ENCODE measurements at places on chromosomes 16 and 17. TPM values are rescaled to one million over a fixed set of nuclear protein-coding genes. Genes with fewer than 3 reads are reported as not detected.

DNA sequence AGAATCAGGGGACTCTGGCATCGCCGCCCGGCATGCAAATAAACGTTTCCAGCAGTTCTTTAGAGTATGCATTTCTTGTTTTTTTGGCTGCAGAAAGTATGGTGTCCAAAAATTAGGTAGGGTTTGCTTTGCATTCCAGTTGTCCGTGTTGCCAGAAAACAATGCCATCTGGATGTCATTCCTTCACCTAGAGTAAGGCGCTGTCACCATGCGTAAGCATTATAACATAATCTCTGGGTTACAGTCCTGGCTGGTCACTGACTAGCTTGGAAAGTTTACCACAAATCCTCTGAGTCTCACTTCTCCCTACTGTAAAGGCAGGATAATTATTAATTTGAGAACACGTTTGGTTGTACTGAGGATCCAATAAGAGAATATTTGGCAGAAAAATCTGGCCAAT lies 457.7 kb downstream of the XYLT1 start:
- no peak overlapping the region for H3K4me3 ChIP-seq
- no peak for DNase-seq
- no peaks in the 10 kb centered on the region for H3K36me3 ChIP-seq
- no peaks in the 10 kb centered on the region for H3K4me1 ChIP-seq
- no peaks in the 10 kb centered on the region for H3K27me3 ChIP-seq

GRCh38 chr17:77858291-77859034 lies 100.0 kb upstream of the TNRC6C start:
- no peak overlapping the region for H3K27ac ChIP-seq
- no peak for DNase-seq
- H3K4me3 ChIP-seq: no peak overlapping the region
- H3K27me3 ChIP-seq: no peaks in the 10 kb centered on the region
- H3K36me3 ChIP-seq: no peaks in the 10 kb centered on the region
- H3K4me1 ChIP-seq: no peaks in the 10 kb centered on the region

FOXC2 gene
- 8.6 TPM for polyA plus RNA-seq

- H3K27ac ChIP-seq: no peak overlapping the region
- no peak for DNase-seq
- H3K4me3 ChIP-seq: no peak overlapping the region
- H3K4me1 ChIP-seq: peaks cover 10% of the 10 kb centered on the region
- H3K27me3 ChIP-seq: no peaks in the 10 kb centered on the region
- H3K36me3 ChIP-seq: no peaks in the 10 kb centered on the region
These were observed 55.4 kb downstream of the TENT4B start for GRCh38 chr16:50208460-50208931.

- H3K4me1 ChIP-seq: no peaks in the 10 kb centered on the region
- peaks cover 2% of the 10 kb centered on the region for H3K27me3 ChIP-seq
- DNase-seq: no peak
- no peaks in the 10 kb centered on the region for H3K36me3 ChIP-seq
These were observed 2.3 kb downstream of the RBFOX3 start for GRCh38 chr17:79608624-79608959.

DNA sequence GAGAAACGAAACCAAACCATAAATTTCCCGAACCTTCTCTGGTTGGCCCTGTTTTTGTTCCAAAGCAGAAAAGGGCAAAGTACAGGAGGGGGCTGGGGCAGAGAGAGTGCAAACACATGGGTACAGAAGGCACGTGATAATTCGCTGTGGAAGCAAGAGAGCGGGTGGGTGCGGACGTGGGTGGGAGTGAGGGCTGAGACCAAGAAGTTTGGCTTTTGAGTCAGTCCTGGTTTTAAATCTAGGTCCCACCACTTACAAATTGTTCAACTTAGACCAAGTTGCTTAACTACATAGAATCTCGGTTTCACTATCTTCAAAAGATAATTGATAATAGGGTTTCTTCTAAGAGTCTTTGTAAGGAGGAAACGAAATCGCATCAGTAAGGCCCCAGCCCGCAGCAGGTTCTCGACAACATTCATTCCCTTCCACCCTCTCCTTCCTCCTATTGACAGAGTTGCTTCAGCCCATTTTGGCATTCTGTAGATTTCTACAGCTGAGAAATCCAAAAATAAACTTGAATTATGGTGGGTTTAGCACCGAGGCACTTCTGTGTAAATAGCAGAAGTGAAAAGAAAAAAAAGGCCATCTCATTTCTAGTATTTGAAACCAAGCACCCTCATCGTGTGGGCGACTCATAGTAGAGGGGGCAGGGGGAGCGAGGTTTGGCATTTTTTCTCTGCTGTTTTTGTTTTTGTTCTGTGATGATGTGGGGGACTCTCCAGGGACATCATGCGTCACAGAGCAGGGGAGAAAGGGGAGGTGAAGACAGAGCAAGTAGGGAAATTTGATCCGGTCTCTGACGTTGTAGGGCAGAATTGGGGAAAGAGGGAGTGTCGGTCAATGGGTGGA lies 33.6 kb upstream of the CCR7 start:
- H3K4me3 ChIP-seq: no peak overlapping the region
- H3K36me3 ChIP-seq: no peaks in the 10 kb centered on the region
- no peak overlapping the region for H3K27ac ChIP-seq
- peaks cover 2% of the 10 kb centered on the region for H3K27me3 ChIP-seq
- no peak for DNase-seq

DNA sequence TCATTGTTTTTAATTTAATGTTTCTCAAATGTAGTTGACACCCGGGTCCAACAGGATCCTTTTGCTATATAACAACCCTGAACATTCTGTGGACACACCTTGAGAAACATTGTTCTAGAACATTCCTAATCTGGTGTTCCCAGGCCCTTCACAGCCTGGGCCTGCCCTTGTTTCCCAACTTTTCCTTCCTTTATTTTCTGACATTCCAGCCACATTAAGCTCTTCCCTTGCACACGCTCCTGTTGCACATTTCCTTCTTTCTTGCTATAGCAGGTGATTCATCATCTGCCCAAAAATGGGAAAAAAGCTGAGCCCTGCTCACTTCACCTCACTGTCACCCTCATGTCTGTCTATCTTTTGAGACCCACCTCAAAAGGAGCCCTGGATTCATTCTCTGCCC lies 67.9 kb upstream of the MARCHF10 start:
- H3K36me3 ChIP-seq: no peaks in the 10 kb centered on the region
- DNase-seq: no peak
- H3K27ac ChIP-seq: no peak overlapping the region
- no peak overlapping the region for H3K4me3 ChIP-seq

PLLP gene
- polyA plus RNA-seq: 3.0 TPM

DNA sequence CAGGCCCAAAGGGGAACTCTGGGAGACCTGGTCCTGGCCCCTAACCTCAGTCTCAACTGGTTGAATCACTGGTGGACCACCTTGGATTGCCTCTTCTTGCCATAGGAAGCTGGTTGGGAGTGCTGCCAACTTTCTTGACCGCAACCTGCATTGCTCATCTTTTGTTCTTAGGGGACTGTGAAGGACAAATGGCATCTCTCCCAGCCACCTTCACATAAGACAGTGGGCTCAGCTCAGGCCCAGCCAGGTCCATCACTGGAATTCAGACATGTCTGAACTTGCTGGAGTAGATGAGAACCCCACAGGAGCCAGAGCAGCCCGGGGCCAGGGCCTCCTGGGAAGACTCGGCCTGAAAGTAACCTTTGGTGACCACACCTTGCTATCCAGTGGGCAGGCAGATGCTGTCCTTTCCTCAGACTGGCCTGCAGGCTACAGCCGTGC lies 18.8 kb downstream of the ADORA2B start:
- no peaks in the 10 kb centered on the region for H3K27me3 ChIP-seq
- H3K4me1 ChIP-seq: no peaks in the 10 kb centered on the region
- H3K27ac ChIP-seq: no peak overlapping the region
- H3K4me3 ChIP-seq: no peak overlapping the region
- no peaks in the 10 kb centered on the region for H3K36me3 ChIP-seq

- no peaks in the 10 kb centered on the region for H3K27me3 ChIP-seq
- no peak overlapping the region for H3K27ac ChIP-seq
- no peak overlapping the region for H3K4me3 ChIP-seq
- peaks cover 6% of the 10 kb centered on the region for H3K36me3 ChIP-seq
- DNase-seq: no peak
These were observed 2.4 kb downstream of the AOC2 start for GRCh38 chr17:42846594-42847280.

- H3K27ac ChIP-seq: no peak overlapping the region
- H3K4me3 ChIP-seq: no peak overlapping the region
- no peaks in the 10 kb centered on the region for H3K27me3 ChIP-seq
- H3K4me1 ChIP-seq: no peaks in the 10 kb centered on the region
- no peak for DNase-seq
These were observed 199.5 kb downstream of the PRKCB start for GRCh38 chr16:24035127-24035842.

RFFL gene
- polyA plus RNA-seq: 19.4 TPM

GRCh38 chr16:927406-927805 lies 43.4 kb downstream of the LMF1 start:
- H3K27ac ChIP-seq: no peak overlapping the region
- H3K27me3 ChIP-seq: no peaks in the 10 kb centered on the region
- no peaks in the 10 kb centered on the region for H3K4me1 ChIP-seq
- H3K4me3 ChIP-seq: no peak overlapping the region
- H3K36me3 ChIP-seq: no peaks in the 10 kb centered on the region
- no peak for DNase-seq

MT1X gene
- polyA plus RNA-seq: 277 TPM

TRPV2 gene
- polyA plus RNA-seq: 8.5 TPM

- no peak overlapping the region for H3K27ac ChIP-seq
- no peak for DNase-seq
- H3K36me3 ChIP-seq: peaks cover 18% of the 10 kb centered on the region
- H3K4me1 ChIP-seq: no peaks in the 10 kb centered on the region
- no peaks in the 10 kb centered on the region for H3K27me3 ChIP-seq
- no peak overlapping the region for H3K4me3 ChIP-seq
These were observed 13.9 kb downstream of the TCF25 start for GRCh38 chr16:89887243-89887642.

DNA sequence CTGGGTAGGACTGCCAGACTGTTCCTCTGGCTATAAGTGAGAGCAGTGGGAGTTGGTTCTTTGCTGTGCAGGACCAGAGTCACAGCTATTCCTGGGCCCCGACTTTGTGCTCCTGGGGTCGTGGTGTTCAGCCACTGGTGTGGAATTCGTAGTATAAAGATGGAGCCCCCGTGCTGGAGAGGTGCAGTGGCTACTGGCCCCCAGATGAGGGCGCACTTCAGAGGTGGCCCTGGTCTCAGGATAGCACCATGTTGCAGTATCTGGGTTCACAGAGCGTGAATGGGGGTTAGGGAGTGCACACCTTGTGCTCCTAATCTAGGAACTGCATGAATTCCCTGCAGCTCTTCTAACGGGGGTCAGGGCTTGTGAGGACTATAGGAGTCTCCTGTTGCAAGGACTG lies 21.1 kb downstream of the TANC2 start:
- H3K27ac ChIP-seq: no peak overlapping the region
- H3K4me1 ChIP-seq: no peaks in the 10 kb centered on the region
- no peak overlapping the region for H3K4me3 ChIP-seq
- no peaks in the 10 kb centered on the region for H3K27me3 ChIP-seq

PMP22 gene
- 87.8 TPM for polyA plus RNA-seq

NOTUM gene
- polyA plus RNA-seq: not detected

C17orf58 gene
- 9.1 TPM for polyA plus RNA-seq

LPO gene
- polyA plus RNA-seq: not detected

DNA sequence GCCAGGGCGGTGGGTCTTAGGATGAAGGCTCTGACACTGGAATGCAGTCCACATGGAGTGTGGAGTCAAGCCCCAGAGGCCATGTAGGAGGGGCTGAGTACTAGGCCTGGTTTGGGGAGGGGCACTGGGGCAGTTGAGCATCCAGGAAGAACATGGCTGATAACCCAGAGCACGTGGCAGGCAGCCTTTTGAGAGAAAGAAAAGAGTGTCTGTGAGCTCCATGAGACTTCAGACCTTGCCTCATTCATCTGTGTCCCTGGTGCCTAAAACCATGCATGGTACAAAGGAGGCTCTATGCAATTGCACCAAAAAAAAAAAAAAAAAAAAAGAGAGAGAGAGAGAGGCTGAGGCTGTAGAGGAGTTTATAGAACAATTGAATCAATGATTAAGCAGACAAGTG lies 14.6 kb downstream of the SLC46A1 start:
- no peaks in the 10 kb centered on the region for H3K4me1 ChIP-seq
- no peaks in the 10 kb centered on the region for H3K36me3 ChIP-seq
- no peak overlapping the region for H3K27ac ChIP-seq
- DNase-seq: no peak

SDR42E1 gene
- 0.20 TPM for polyA plus RNA-seq

ICAM2 gene
- polyA plus RNA-seq: 9.7 TPM

DNA sequence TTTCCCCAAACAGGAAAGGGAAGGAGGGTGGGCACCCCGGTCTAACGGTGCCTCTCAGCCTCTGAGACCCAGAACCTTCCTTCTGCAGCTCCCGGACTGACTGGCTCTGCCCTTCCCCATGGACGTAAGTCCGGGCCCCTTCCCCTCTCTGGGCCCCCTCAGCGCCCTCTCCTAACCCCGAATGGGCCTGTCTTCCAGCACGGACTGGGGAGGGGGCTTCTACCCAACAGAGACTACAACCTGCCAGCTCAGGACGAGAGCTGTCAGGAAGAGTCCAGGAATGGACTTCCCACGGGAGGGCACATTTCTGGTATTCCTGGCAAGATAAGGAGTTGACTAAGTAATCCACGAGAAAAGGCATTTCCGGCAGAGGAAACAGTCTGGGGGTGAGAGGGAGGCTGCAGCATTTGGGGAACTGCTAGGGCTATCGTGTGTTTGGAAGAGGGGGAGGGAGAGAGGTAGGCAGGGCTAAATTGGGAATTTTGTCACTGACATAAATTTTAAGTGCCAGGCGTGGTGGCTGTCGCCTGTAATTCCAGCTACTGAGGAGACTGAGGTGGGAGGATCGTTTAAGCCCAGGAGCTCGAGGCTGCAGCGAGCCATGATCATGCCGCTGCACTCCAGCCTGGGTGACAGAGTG lies 12.1 kb upstream of the ALDOA start:
- H3K27ac ChIP-seq: no peak overlapping the region
- no peaks in the 10 kb centered on the region for H3K36me3 ChIP-seq
- H3K4me3 ChIP-seq: peak overlapping the region; percentile 52
- no peak for DNase-seq

DNA sequence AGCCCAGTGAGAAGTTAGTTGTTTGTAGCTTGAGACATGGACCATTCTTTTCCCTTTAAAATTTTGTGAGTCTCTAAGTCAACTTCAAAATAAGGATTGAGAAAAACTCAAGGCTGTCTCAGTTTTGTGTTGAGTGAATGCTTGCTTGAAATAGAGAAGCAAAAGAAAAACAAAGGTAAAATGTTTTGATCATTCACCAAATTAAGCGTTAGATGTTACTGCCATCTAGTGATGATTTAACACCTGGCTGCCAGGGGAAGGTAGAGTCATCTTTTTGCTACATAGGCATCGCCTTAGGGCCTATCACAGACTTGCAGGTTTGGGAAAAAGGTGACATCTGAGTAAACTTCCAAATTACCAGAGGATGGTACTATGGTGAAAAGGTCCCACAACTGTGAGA lies 74.4 kb downstream of the PCTP start:
- H3K4me1 ChIP-seq: no peaks in the 10 kb centered on the region
- no peaks in the 10 kb centered on the region for H3K36me3 ChIP-seq
- H3K27me3 ChIP-seq: no peaks in the 10 kb centered on the region
- H3K4me3 ChIP-seq: no peak overlapping the region
